ENCODE measurements at places on chromosomes 2 and 18. TPM values are rescaled to one million over a fixed set of nuclear protein-coding genes. Genes with fewer than 3 reads are reported as not detected.

CDKL4 gene
- 0.66 TPM for total RNA-seq

KIF5C gene
- 0.47 TPM for total RNA-seq

NXPH2 gene
- not detected for total RNA-seq

CTLA4 gene
- 0.11 TPM for total RNA-seq

SEH1L gene
- total RNA-seq, result 18.1 TPM

PTMA gene
- 209 TPM for total RNA-seq

PTRHD1 gene
- total RNA-seq, result 24.3 TPM

CYP27C1 gene
- total RNA-seq, result 0.11 TPM

CCDC121 gene
- total RNA-seq, result 6.8 TPM

PROC gene
- total RNA-seq, result not detected

TCF7L1 gene
- total RNA-seq, result 7.0 TPM

SIX3 gene
- not detected for total RNA-seq

APCDD1 gene
- 38.0 TPM for total RNA-seq

FARP2 gene
- 16.5 TPM for total RNA-seq

CDK15 gene
- total RNA-seq, result 0.16 TPM

CFC1 gene
- not detected for total RNA-seq

BMP10 gene
- total RNA-seq, result 0.19 TPM

KLHL41 gene
- total RNA-seq, result 163 TPM

CNTNAP5 gene
- total RNA-seq, result not detected

DSEL gene
- total RNA-seq, result 1.6 TPM

AQP12A gene
- total RNA-seq, result not detected

PUS10 gene
- total RNA-seq, result 5.5 TPM

DSC2 gene
- total RNA-seq, result 24.5 TPM

TPO gene
- total RNA-seq, result 7.1 TPM
